ENCODE measurements at places on chromosomes 5 and 9.

DNA sequence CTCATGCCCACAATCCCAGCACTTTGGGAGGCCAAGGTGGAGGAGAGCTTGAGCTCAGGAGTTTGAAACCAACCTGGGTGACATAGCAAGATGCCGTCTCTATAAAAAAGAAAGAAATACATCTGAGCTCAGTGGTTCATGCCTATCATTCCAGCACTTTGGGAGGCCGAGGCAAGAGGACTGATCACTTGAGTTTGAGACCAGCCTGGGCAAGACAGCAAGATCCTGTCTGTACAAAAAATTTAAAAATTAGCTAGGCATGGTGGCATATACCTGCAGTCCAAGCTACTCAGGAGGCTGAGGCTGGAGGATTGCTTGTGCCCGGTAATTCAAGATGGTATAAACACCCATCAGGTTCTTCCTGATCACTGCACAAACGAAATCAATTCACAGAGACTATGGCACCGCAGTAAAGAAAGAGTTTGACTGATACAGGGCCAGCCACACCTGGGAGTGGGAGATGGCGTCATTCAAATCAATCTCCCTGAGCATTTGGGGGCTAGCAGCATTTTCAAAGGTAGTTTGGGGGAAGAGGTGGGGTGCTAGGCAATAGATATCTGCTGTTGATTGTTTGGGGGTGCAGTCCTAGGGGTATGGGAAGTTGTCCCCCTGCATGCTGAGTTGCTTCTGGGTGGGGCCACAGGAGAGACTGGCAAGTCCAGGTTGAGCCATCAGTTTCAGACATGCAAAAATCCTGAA, 169.2 kb downstream of the TTC39B start:
- no peak for DNase-seq

DNA sequence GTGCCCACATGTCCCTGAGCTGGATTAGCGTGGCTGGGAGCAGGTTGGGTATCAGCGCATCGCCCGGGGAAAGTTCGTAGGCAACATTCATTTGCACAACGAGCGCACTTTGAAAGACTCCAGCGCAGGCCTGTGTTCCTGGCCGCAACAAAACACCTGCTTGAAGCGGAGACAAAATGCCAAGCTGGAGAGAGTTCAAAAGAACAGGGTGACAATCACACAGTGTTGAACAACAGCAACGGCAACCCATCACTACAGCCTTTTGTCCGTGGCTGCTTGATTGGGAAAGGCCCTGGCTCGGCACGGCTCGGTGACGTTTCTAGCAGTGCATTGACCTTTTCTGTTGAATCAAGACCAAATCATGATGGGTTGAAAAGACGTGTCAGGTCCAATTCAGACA, 336.3 kb downstream of the IRX1 start:
- no peak for DNase-seq

GRCh38 chr9:469672-470551, 255.2 kb downstream of the DOCK8 start:
- peak; percentile 79 for DNase-seq

DNA sequence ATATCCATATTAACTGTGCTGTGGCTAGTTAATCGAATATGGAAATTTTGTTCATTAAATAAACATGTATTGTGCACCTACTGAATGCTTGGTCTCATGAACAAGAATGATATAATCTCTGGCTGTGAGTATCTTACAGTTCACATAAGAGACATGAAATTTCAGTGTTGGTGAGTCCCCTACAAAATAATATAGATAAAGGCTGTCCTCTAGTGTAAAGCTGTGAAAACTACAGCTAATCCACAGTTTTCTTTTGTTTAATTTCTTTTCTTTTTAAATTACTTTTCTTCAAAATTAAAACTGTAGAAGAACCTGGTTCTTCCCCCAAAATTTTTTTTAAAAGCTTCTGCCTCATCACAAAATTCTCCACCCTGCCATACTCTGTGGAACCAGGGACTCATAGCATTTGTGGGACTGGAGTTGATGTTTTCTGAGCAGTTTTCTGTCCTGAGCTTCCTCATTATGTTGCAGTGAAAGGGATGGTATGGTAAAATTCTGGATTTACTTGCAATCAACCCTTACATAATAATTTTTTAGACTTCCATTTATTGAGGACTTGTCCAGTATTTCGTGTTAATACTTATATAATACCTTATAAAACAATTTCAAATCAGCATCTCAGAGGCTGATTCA, 135.0 kb downstream of the STK32A start:
- no peak for DNase-seq

DNA sequence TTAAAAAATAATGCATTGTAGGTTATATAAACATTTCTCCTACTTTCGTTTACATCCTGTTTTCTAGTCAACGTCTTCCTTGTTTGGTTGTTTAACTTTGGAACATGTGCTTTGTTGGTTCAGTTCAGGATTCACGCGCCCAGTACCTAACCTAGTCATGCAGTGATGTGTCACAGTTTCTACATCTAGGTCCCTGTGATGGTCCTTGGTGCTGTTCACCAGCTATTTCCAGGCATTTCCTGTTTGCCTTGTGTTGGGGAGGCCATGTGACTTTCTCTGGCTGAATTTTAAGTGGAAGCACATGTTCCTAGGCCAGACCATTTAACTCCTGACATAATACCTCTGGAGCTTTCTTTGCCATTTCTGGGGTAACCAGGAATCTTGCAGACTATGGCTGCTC, 292.3 kb downstream of the SMARCA2 start:
- no peak for DNase-seq

DNA sequence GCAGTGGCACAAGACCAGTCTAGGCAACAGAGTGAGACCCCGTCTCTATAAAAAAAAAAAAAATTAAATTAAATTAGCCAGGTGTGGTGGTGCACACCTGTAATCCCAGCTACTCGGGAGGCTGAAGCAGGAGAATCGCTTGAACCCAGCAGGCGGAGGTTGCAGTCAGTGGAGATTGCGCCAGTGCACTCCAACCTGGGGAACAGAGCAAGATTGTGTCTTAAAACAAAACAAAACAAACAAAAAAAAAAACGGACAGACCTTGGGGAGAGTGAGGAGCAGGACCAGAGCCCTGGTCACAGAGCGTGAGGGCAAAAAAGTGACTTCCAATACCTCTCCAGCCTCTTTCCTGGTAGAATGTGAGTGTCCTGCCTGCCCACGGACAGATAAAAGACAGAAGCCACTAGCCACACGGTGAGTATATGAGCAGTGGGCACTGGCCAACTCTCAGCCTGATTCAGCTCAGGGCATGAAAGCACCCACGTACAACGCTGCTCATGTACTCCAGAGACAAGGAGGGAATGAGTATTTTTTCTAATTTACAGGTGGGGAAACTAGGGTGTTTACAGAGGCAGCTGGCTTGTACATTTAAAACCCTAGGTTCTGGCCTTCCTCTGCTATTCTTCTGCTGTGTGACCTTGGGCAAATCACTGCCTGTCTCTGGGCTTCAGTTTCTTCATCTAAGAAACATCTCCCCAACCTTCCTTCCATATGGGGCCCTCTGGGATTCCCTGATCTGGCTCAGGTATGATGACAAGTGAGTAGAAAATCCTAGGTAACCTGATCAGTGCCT, 1.8 kb downstream of the OLFML2A start:
- DNase-seq = no peak

- no peak for DNase-seq
Measured at GRCh38 chr5:146995878-146996277, 117.3 kb upstream of the PPP2R2B start.

DNA sequence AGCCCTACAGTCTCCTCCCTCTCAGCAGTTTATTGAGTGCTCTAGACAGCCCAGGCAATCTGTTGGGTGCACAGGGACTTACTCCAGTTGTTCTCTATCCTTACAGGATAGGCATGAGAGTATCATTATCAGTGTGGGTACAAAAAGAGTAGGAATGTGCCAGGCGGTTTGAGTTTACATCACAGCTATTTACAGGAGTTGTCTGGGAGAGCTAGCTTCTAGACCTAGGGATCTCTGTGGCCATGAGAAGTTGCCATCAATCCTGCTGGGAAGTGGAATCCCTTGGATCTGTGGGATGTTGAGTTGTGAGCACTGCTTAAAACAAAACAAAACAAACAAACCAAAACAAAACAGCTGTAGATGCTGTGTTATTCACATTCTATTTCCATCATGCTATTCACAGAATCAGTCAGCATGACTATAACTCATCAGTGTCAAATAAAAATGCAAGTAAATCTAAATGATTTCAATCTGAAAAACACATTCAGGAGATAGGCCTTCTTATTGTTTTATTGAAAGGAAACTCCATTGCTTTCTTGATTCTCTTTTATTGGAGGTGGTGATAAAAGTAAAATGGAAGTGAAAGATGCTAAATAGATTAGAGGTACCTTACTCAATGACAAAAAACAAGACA, 552.4 kb upstream of the ZNF608 start:
- no peak for DNase-seq

GRCh38 chr9:17810728-17811571, 232.1 kb downstream of the SH3GL2 start:
- DNase-seq = no peak

DNA sequence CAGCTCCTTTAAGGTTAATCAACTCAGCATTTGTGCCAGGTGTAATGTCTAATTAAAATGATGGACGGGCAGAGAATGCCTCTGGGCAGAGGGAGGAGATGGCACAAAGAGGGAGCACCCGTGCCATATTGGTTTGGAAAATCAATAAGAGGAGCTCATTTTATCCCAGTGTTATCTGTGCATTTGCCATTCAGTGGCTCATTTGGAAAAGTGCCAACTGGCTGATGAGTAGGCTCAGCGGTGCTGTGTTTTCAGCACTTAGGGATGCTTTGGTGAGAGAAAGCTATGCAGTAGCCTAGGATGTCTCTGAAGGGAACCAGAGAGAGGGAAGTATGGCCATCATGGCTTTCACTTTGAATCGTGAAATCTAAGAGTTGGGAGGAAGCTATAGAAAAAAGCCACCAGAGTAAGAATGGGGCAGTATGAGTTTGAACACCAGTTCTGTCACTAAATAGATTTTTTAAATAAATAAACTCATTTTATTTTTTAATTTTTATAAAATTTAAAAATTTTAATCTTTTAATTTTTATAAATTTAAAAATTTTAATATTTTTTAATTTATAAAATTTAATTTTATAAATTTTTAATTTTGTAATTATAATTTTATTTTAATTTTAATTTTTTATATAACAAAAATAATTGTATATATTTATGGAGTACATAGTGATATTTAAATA, 472.8 kb downstream of the BRINP1 start:
- DNase-seq = no peak

- no peak for DNase-seq
Measured at GRCh38 chr5:133297293-133297692, 245.5 kb downstream of the HSPA4 start.

- DNase-seq = no peak
Measured at GRCh38 chr9:8822667-8823025, 1023.1 kb upstream of the DMAC1 start.

- DNase-seq = no peak
Measured at GRCh38 chr5:83077662-83078261, 415 bp downstream of the XRCC4 start.

GRCh38 chr9:130847306-130848217, 12.5 kb downstream of the ABL1 start:
- no peak for DNase-seq

- no peak for DNase-seq
Measured at GRCh38 chr9:122370869-122371755, at the start of gene PTGS1. TSS of gene PTGS1 (plus strand) at chr9:122371024. CDS start at chr9:122371085, 61 bp downstream.

- no peak for DNase-seq
Measured at GRCh38 chr5:91495699-91496098, 112.6 kb upstream of the ARRDC3 start.

DNA sequence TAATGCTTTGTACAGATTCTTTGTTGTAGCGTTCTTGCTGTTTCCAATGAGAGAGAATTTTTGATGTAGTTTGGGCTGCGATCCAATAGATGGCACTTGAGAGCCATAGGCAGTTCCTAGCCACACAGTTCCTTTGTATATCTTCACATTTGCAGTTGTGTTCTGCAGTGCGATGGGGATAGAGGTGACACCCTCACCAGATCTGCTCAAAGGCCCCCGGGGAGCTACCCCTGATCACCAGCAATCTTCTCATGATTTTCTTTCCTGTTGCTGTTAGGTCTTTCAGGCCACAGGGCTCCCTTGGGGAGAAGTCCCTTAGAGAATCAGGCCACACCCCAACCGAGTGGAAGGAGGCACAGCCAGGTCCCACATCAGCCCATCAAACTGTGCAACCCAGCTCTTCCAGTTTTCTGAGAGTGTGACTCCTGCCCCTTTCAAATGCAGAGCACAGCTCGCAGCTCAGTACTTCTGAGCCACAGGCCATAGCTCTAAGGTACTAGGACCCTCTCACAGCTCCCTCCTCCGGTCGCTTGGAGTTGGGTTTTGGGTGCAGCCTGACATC, 353.7 kb downstream of the SLCO4C1 start:
- DNase-seq = no peak

DNA sequence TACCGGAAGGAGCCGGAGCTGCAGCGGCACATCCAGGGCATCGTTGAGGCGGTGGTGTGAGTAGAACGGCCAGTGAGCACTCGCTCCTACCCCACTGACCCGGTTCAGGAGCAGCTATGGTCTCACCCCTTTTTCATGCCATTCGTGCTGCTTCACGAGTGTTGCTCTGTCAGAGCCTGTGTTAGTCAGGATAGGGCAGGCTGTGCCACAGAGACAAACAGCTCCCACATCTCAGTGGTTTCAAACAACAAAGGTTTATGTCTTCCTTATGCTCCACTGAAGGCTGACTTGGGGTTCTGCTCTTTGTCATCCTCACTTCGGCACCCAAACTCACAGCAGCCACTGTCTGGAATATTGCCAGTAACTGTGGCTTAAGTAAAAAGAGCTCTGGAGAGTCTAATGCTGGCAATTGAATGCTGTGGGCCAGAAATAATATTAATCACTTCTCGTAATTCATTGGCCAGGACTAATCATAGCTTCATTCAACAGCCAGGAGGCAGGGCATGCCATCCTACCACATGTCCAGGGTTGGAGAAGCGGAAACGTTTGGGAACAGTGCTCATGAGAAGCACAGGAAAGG, 28.4 kb downstream of the ARHGEF37 start:
- DNase-seq = no peak

DNA sequence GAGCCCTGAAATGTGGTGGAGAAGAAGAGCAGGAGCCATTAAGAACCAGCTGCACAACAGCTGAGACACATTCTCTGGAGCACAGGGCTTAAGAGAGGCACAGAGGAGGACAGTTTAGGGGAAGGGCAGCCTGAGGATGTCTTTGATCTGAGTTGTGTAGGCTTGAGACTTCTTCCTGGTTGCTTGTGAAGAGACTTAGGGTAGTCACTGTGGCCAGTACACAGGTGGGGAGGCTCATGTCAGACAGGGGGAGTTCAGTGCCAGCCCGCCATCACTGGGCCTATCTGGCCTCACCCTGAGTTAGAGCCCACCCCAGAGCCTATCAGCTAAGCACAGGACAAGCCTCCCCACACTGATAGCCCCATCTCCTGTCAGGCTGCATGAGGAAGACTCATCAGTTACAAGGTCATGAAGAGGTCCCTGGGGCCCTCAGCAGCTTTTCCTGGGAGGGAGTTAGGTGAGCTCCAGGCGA, 19.8 kb downstream of the SLC22A4 start:
- DNase-seq = no peak

GRCh38 chr5:152534641-152535040, 129.6 kb upstream of the NMUR2 start:
- DNase-seq = no peak

DNA sequence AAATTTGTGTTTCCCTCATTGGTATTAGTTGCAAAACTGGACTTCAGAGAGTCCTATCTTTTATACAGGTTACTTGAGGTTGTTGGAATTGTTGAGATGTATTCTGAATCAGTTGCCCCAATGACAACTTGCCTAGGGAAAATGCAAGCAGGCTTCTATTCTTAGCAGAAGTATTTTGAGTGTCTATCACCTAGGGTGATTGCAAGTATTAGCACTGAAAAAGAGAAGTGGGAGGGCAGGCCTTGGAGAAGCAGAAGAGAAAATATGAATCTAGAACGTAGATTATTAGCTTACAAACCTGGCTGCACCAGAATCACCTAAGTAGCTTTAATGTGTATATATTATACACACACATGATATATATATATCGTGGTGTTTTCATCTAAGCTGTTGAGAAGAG, 43.2 kb downstream of the ADAMTS12 start:
- DNase-seq = no peak

Data from effector CD4-positive, alpha-beta T cell (primary cell).